Naive thymus-derived CD8-positive, alpha-beta T cell (primary cell): ENCODE measurements at places on chromosomes 4 and X.

DNA sequence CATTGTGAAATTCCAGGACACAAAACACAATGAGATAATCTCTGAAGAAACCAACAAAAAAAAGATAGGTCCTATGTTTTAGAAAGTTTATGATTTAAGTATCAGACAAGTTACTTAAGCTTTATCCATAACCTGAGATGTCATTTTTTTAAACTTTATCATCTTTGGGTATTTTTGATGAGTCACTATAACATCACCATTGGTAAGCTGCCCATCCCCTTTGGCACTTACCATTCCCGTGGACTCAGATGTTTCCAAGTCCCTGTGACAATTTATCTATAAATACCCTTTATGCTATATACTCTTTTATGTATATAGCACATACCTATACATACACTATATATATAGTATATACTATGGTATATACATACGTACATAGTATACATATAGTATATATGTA, 198.9 kb upstream of the GEMIN8 start:
- no peaks in the 10 kb centered on the region for H3K27me3 ChIP-seq
- no peak overlapping the region for H3K27ac ChIP-seq
- H3K4me3 ChIP-seq, result no peak overlapping the region
- H3K4me1 ChIP-seq, result no peaks in the 10 kb centered on the region
- DNase-seq, result no peak

DNA sequence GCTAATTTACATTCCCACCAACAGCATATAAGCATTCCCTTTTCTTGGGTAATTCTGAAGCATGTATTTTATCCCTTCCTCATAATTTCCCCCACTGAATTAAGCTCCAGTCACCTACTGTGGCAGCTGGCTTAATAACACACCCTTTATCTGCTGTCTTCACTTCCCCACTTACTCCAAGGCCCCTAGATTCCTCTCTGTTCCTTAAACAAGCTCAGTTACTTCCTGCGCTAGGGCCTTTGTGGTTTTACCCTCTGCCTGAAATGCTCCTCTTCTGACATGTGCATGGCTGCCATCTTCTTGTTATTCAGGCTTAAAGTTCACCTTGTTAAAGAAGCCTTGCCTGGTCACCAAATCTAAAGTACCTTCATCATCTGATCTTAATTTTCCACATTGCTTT, 47.2 kb upstream of the RPS6KA3 start:
- H3K4me3 ChIP-seq, result no peak overlapping the region
- H3K36me3 ChIP-seq, result no peaks in the 10 kb centered on the region
- no peak for DNase-seq
- H3K27ac ChIP-seq, result peak overlapping the region; percentile 29

DNA sequence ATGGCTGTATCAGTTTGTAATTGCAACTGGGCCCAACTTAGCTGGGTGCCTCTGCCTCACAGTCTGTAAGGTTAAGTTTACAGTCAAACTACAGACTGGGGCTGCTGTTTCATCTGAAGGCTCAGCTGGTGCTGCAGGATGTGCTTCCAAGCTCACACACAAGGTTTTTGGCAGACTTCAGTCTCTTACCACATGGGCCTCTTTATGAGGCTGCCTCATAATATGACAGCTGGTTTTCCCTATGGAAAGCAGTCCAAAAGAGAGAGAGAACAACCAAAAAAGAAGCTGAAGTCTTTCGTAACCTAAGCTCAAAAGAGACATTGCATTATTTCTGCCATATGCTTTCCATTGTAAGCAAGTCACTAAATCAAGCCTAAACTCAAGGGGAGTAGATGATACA, 271.7 kb downstream of the DCTD start:
- no peak overlapping the region for H3K27ac ChIP-seq
- peaks cover 5% of the 10 kb centered on the region for H3K27me3 ChIP-seq
- H3K4me1 ChIP-seq, result no peaks in the 10 kb centered on the region

GRCh38 chrX:151633157-151633556, 62.1 kb upstream of the PRRG3 start:
- no peak overlapping the region for H3K27ac ChIP-seq
- no peak for DNase-seq
- no peaks in the 10 kb centered on the region for H3K4me1 ChIP-seq
- peaks cover 8% of the 10 kb centered on the region for H3K27me3 ChIP-seq
- H3K4me3 ChIP-seq, result no peak overlapping the region
- no peaks in the 10 kb centered on the region for H3K36me3 ChIP-seq

GRCh38 chrX:153351981-153352380, 18.0 kb downstream of the ZNF275 start:
- H3K4me3 ChIP-seq, result no peak overlapping the region
- H3K4me1 ChIP-seq, result peaks cover 5% of the 10 kb centered on the region
- no peak for DNase-seq

DNA sequence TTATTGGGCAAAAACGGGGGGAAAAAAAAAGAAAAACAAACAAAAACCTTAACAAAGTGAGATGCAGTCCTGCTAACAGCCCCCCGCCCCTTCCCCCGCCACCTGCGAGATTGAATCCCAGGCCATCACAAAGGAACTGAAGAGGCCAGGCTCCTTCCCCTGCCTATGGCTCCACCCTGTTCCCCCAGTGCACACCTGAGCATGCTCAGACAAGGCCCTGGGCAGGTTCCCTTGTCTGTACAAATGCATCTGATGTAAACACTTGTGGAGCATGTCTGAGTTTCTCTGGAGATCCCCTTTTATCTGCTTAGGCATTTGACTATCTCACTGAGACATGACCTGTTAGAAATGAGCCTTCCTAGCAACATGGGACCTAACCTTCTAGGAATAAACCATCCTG, 983.7 kb upstream of the PABPC4L start:
- no peak for DNase-seq
- H3K36me3 ChIP-seq, result no peaks in the 10 kb centered on the region
- H3K27me3 ChIP-seq, result no peaks in the 10 kb centered on the region
- H3K27ac ChIP-seq, result no peak overlapping the region
- no peaks in the 10 kb centered on the region for H3K4me1 ChIP-seq
- H3K4me3 ChIP-seq, result no peak overlapping the region

DNA sequence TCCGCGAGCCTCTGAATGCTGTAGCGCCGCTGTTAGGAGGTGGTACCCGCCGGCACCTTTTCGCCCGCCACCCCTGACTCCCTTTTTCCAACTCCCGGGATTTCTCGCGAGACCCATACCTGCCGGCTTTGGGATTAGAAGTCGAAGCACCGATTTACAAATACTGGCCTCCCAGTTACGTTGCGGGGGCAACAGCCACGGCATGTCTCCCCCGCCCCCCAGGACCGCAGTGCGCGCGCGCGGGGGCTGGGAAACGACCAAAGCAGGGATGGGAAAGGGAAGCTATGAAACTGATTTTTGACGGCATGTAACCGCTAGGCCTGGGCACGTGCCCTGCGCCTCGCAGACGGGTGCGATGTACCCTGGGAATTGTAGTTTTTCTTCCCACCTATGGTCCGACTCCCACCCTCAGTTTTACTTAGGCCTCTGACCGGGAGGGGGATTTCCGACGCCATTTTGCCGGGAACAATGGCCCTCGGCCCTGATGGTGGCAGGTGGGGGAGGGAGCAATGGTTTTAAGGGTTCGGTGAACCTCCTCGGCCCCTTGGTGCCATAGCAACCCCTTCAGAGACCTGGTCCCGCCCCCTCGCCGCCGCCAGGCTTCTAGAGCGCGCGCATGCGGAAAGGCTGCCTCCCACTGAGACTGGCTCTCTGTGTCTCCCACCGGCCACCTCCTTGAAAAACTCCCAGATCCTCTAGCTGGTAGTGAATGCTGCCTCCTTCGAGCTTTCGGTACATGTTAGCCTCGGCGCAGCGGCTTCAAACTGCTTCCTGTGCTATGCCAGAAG, 772 bp upstream of the WNK3 start:
- H3K27me3 ChIP-seq, result peaks cover 18% of the 10 kb centered on the region
- H3K36me3 ChIP-seq, result no peaks in the 10 kb centered on the region
- peaks cover 22% of the 10 kb centered on the region for H3K4me1 ChIP-seq
- no peak overlapping the region for H3K27ac ChIP-seq

DNA sequence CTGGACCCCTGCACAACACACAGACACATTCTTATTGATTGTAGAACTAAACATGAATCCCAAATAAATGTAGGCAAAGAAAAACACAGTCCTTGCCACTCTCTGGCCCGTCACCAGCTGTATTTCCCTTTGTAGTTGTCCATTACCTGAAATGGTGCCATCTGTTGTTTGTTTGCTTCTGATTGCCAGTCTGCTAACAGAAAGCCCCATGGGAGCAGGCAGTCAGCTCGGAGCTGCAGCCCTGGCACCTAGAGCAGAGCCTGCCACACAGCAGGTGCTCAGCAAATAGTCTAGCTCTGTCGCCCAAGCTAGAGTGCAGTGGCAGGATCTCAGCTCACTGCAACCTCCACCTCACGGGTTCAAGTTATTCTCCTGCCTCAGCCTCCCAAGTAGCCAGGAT, 28.9 kb downstream of the CPLX1 start:
- H3K36me3 ChIP-seq, result no peaks in the 10 kb centered on the region
- no peak overlapping the region for H3K27ac ChIP-seq
- DNase-seq, result no peak
- no peak overlapping the region for H3K4me3 ChIP-seq
- H3K27me3 ChIP-seq, result peaks cover 28% of the 10 kb centered on the region

- no peak for DNase-seq
- peak overlapping the region; percentile 65 for H3K4me3 ChIP-seq
- peak overlapping the region; percentile 92 for H3K27ac ChIP-seq
Measured at GRCh38 chr4:71006203-71006907, 12.9 kb downstream of the DCK start.

DNA sequence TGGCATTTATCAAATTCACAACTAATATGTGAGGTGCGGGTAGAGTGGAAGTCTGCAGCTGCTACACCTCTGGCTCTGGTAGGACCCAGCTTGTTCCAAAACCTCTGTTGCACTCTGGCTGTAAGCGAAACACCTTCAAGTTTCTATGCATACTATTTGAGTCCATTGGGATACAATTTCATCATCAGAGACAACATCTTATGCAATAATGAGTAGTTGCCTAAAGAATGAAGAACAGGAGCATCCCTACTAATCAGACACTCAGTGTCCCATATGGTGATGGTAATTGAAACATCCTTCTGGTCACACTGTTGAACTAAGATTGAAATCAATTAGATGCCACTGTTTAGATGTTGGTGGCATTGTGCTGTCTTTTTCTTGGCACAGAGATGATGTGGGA, 178.4 kb downstream of the MGST2 start:
- no peaks in the 10 kb centered on the region for H3K27me3 ChIP-seq
- no peak overlapping the region for H3K4me3 ChIP-seq
- H3K27ac ChIP-seq, result no peak overlapping the region
- H3K36me3 ChIP-seq, result no peaks in the 10 kb centered on the region
- no peak for DNase-seq

GRCh38 chrX:43436517-43436916, 219.6 kb upstream of the MAOA start:
- H3K27ac ChIP-seq, result no peak overlapping the region
- H3K4me1 ChIP-seq, result peaks cover 3% of the 10 kb centered on the region
- peaks cover 10% of the 10 kb centered on the region for H3K36me3 ChIP-seq
- H3K27me3 ChIP-seq, result peaks cover 11% of the 10 kb centered on the region
- H3K4me3 ChIP-seq, result no peak overlapping the region
- no peak for DNase-seq

GRCh38 chr4:185640811-185641675, 105.7 kb upstream of the PDLIM3 start:
- H3K4me1 ChIP-seq, result peaks cover 6% of the 10 kb centered on the region
- no peak overlapping the region for H3K4me3 ChIP-seq
- DNase-seq, result no peak
- no peak overlapping the region for H3K27ac ChIP-seq
- no peaks in the 10 kb centered on the region for H3K36me3 ChIP-seq

DNA sequence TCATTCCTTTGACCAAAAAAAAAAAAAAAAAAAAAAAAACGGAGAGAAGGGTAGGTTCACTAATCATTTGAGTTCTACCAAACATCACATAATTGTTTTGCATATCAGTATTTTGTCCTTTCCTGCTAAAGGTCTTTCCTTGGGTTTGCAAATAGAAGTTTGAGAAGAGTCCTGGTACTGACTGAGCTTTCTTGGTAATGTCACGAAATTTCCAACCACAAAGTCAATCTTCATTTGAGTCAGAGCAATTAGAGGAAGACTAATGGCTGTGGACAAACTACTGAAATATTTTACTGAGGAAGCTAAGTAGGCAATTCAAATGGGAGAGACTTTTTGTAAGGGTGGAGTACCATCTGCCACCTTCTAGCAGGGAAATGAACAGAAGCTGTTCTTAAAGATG, 21.7 kb upstream of the CD40LG start:
- H3K4me1 ChIP-seq, result peaks cover 75% of the 10 kb centered on the region
- H3K27ac ChIP-seq, result peak overlapping the region; percentile 21
- no peak for DNase-seq
- no peaks in the 10 kb centered on the region for H3K27me3 ChIP-seq
- no peak overlapping the region for H3K4me3 ChIP-seq

DNA sequence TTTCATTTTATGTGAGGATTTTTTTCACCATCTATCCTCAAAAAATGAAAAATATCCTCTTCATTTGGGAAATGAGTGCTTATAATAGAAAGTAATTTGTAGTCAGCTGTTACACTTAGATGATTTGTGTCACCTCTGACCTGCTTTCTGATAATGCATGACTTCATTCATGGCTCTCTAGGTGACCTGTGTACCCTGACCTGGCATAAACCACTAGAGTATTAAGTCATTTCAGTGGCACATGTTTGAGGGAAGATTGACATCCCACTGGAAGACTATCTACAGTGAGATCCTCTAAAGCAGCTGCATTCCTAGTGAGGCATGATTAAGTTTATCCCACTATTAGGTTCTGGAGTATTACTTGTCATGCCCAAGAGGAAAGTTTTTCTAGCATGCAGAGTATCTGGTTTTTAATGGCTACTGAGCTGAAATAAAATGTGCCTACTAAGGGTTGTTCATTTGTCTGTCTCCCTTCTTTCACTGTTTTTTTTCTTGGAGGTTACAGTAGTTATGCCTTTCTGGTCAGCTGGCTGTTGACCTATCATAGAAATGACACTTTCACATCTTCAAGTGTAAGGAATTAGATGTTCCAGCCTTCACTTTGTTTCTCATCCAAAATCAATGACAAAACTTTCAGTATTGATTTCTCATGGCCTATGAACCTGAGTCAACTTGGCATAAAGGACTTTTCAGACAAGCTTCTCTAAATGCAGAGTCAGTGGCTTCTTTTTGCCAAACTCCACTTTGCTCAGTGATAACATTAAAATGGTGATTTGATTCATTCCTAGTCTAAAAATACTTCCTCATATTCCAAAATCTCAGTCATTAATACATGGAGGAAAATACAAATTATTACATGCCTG, 33.1 kb downstream of the TET2 start:
- peaks cover 19% of the 10 kb centered on the region for H3K36me3 ChIP-seq
- no peak overlapping the region for H3K4me3 ChIP-seq
- H3K27me3 ChIP-seq, result no peaks in the 10 kb centered on the region
- no peak overlapping the region for H3K27ac ChIP-seq

DNA sequence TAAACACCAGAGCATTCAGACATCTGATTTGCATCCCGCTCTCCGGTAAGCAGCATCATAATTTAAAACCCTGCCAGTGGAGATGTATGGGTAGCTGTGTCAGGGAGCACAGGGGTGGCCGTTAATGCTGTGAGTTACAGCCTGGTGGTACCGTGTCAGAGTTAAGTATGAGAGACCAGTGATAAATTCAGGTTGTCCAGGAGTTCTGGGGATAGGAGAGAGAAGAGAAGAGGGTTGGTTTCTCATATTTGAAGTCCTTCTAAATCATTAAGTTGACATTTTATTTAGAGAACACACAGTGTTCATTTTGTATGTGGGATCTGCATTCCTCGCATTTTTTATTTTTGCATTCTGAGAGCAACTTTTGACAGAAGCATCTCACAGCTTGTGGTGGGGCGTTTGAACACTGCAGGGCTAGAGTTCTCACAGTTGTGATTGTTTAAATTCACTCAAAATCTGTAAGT, 157.6 kb downstream of the DCLK2 start:
- no peak for DNase-seq
- H3K36me3 ChIP-seq, result no peaks in the 10 kb centered on the region
- H3K4me1 ChIP-seq, result no peaks in the 10 kb centered on the region
- H3K4me3 ChIP-seq, result no peak overlapping the region
- H3K27ac ChIP-seq, result no peak overlapping the region
